ENCODE measurements at places on chromosomes 16 and 17. TPM values are rescaled to one million over a fixed set of nuclear protein-coding genes. Genes with fewer than 3 reads are reported as not detected.

DNA sequence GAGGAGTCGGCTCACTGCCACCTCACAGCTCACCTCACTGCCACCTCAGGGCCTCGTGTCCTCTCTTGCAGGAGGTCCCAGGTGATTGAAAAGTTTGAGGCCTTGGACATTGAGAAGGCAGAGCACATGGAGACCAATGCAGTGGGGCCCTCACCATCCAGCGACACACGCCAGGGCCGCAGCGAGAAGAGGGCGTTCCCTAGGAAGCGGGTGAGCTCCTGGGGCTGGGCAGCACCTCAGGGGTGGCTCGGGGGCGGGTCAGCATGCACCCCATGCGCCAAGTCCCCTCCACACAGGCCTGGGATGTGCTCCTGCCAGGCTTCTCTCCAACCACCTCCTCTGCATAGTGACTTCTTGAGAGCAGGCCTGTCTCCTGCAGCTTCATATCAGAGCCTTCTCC lies 63.6 kb downstream of the PLD6 start:
- H3K4me1 ChIP-seq, result no peaks in the 10 kb centered on the region
- H3K4me3 ChIP-seq, result no peak overlapping the region
- no peak overlapping the region for H3K27ac ChIP-seq
- peaks cover 100% of the 10 kb centered on the region for H3K36me3 ChIP-seq

The KRT12 gene
- not detected for total RNA-seq

GRCh38 chr17:51018541-51018940 lies 102.1 kb downstream of the SPAG9 start:
- no peak overlapping the region for H3K27ac ChIP-seq
- H3K4me3 ChIP-seq, result no peak overlapping the region
- DNase-seq, result no peak
- no peaks in the 10 kb centered on the region for H3K4me1 ChIP-seq

- H3K4me1 ChIP-seq, result peaks cover 34% of the 10 kb centered on the region
- H3K36me3 ChIP-seq, result no peaks in the 10 kb centered on the region
- peaks cover 13% of the 10 kb centered on the region for H3K27me3 ChIP-seq
- DNase-seq, result no peak
- no peak overlapping the region for H3K4me3 ChIP-seq
- H3K27ac ChIP-seq, result no peak overlapping the region
These were observed 4.5 kb downstream of the SAMD14 start for GRCh38 chr17:50125420-50125997.

Measured in upper lobe of left lung (tissue), 6 donors.